Stimulated activated CD4-positive, alpha-beta T cell treated with anti-CD3 and anti-CD28 coated beads, Interleukin-15, amount 100 ng/mL, for 1 hour (primary cell): ENCODE measurements at places on chromosomes 3 and 15.

DNA sequence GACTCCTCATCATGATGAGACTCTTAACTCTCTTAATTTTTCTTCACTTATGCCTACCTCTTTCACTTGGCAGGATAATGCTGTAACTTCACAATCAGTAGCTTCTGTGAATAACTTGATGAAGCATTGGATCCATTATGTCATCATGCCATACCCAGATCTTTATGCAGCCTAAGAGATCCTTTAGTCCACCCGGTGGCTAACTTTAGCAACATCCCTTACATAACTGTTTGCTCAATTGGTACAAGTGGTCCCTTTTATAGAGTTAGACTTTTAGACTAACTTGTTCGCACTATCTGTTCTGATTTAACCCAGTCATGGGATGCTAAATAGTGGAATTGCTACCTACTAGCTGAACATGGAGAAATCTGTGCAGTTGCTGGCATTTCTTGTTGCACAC, 184.5 kb downstream of the USP13 start:
- DNase-seq = no peak

- no peak for DNase-seq
Measured at GRCh38 chr3:56753206-56753820, 48.4 kb downstream of the ARHGEF3 start.

DNA sequence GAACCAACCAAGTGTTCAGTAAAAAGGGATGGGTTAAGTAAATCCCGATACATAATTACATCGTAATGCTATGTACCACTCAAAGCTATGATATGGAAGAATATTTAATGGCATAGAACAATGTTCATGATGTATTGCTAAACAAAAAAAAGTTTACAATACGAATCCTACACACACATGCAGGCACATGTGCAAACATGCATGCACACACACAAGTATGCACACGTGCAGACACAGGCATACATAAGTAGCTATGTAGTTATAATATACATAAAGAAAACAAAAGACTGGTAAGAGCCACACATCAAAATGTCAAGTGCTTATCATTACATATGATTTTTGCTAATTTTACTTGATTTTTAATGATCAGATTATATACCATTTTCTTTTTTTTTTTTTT, 74.2 kb downstream of the ARRDC4 start:
- no peak for DNase-seq

DNA sequence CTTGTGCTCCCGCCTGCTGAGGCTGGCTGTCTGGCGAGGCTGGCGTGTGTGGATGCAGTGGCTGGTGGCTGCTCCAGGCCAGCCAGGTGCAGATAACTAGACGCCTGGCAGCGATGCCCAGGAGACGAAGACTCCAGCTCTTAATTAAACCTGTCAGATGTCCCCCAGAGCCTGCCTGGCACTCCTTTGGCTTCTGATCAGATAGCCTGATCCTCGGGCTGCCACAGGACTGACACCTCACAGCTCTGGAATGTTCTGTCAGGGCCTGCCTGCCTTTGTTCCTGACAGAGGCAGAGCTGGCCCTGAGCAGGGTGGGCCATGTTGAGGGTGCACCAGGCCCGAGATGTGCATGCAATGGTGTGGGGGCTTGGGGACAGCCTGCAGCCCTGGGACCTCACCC, 36.5 kb downstream of the PLXNA1 start:
- no peak for DNase-seq

GRCh38 chr3:117400303-117400702, 690.7 kb downstream of the TUSC7 start:
- DNase-seq = no peak

DNA sequence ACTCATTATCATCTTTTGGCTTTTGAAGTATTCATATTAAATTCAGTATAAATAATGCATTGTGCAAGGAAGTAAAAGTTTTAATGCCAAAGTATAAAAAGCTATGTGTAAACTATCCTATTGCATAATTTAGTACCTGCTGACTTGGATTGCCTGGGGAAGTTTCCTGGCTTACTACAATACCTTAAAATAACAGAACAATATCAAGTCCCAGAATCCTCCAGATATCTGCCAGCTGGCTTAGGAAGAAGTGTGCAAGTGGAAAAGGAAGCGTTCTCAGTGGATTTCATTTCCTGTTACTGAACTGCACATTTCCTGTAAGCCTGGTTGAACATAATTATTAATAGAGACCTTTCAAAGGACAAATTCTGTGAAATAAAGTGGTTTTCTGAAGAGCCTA, 236.7 kb downstream of the ADAMTSL3 start:
- DNase-seq = no peak

DNA sequence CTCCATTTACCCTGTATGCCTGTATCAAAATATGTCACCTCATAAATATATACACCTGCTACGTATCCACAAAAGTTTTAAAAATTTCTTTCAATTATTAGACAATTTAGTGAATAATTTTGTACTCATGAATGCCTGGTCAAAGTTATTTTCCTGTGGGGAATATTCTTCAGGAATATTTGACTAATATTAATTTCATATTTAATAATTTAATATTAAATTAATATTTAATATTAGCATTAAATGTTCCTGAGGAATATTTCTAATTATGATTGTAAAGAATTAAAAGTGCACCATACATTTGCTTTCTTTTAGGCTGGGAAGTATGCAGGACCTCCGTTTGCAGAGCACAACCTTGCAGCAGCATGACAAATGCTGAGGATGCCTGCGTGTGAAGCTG, 422.7 kb downstream of the C3orf38 start:
- DNase-seq = no peak

GRCh38 chr3:169153656-169154055, 509.9 kb downstream of the MECOM start:
- DNase-seq = no peak

DNA sequence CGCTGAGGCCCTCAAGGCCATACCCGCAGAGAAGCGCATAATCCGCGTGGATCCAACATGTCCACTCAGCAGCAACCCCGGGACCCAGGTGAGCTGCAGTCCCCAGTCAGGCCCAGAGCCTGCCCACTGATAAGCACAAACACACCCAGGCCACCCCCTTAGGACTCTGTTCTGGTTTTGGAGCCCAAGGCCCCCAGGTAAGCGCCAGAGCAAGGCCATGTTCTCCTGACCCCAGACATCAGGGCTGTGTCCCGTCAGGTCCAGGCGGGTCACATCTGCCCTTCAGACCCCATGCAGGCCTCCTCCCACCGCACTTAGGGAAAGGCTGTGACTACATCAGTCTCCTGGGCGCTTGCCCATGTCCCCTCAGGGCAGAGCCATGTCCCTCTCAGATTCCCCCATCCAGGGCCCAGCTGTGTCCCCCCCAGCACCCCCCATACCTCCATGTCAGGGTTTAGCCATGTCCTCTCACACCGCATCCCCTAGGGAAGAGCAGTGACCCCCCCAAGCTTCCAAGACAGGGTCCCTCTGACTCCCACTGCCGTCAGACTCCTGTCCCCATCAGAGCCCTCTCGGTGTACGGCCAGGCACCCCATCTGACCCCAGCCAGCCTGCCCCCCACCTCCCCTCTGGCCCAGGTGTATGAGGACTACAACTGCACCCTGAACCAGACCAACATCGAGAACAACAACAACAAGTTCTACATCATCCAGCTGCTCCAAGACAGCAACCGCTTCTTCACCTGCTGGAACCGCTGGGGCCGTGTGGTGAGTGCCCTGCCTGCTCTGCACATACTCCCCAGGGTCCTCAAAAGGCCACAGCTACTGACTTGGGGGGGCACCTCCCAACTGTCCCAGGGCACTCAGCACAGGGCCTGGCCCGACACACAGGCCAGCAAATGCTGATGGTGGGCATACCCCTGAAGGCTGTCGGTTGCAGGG, 1.6 kb downstream of the PARP3 start:
- DNase-seq = no peak

- no peak for DNase-seq
Measured at GRCh38 chr3:126100634-126101301, 16.8 kb upstream of the SLC41A3 start.

GRCh38 chr3:140244893-140245292, 309.9 kb downstream of the CLSTN2 start:
- no peak for DNase-seq

GRCh38 chr3:6601374-6601773, 259.5 kb upstream of the GRM7 start:
- no peak for DNase-seq

- no peak for DNase-seq
Measured at GRCh38 chr3:180678231-180678630, 1.1 kb downstream of the CCDC39 start.

- DNase-seq = no peak
Measured at GRCh38 chr3:16935781-16936180, 51.0 kb downstream of the PLCL2 start.

DNA sequence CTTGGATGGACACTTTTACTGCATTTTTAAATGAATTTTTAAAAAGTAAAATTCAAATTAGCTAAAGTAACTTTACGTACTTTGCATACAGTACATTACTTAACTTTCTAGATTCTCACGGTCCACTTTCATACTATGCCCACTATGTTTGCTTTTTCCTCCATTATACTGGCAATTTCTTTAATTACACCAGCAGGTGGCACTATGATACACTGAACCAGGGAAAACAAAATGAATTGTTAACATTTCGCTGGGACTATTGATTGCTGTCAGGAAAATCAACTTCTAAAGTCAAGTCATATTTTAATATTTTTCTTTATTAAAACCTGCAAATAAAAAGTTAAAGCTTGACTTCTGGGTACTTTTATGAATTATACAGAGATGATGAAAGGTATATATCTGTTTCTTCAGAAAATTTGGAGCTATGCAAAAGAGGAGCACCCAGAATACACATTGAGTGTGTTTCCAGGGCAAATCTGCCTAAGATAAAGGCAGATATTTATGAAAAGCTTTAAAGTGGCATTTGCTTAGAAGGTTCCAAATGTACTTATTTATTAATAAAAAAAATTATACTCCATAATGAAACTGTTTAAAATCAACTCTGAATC, 21.8 kb upstream of the POU1F1 start:
- DNase-seq = no peak

- no peak for DNase-seq
Measured at GRCh38 chr3:139227165-139227564, 116.7 kb upstream of the MRPS22 start.

DNA sequence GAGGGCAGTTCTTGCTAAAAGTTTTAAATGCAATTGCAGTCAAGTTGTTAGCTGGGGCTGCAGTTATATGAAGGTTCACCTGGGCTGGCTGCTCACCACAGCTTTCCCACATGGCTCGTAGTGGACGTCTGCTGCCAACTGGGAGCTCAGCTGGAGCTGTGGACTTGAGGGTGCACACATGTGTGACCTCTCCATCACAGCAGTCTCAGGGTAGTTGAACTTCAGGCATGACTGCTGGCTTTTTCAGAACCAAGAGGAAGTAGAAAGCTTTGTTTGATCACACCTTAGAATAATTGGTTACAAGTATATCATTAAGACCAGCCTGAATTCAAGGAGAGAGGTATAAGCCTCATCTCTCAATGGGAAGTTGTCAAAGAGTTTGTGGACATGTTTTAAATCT, 74.1 kb downstream of the CHL1 start:
- no peak for DNase-seq
